ENCODE measurements at places on chromosomes 7 and 10.

- DNase-seq, result no peak
These were observed 25.6 kb downstream of the ANKMY2 start for GRCh38 chr7:16619979-16620408.

DNA sequence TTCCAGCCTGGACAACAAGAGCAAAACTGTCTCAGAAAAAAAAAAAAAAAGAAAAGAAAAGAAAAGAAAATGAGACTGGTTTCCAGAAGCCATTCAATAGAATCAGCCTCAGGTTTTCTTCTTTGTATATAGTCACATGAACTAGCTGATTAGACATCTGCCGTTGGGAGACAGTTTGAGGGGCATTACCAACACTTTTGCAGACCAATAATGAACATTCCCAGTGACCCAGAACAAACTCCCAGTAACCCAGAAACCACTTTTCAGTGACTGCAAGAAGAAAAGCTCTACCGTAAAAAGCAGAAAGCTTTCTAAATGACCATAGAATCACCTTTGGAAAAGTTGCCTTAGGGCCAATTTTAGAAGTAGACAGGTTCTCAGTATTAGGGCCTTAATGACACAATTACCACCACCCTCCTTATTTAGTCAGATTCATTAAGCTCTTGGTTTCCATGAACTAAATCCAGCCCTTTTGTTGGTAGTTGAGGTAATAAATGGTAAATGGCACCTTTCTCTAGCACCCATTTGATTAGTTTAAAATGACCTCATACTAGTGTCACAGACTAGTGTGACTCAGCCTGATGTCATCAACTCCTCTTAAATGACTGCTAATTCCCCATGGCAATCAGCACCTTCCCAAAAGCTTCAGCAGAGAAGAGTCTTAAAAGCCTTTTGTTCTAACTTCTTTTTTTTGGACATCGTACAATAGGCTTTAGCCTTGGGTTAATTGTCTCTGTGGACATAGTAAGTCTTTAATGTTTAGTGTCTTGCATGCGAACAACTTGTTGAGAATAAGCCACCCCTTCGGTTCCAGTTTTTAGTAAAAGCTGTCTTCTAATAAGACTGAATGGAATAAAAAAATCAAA, 33.6 kb upstream of the XRCC2 start:
- no peak for DNase-seq

DNA sequence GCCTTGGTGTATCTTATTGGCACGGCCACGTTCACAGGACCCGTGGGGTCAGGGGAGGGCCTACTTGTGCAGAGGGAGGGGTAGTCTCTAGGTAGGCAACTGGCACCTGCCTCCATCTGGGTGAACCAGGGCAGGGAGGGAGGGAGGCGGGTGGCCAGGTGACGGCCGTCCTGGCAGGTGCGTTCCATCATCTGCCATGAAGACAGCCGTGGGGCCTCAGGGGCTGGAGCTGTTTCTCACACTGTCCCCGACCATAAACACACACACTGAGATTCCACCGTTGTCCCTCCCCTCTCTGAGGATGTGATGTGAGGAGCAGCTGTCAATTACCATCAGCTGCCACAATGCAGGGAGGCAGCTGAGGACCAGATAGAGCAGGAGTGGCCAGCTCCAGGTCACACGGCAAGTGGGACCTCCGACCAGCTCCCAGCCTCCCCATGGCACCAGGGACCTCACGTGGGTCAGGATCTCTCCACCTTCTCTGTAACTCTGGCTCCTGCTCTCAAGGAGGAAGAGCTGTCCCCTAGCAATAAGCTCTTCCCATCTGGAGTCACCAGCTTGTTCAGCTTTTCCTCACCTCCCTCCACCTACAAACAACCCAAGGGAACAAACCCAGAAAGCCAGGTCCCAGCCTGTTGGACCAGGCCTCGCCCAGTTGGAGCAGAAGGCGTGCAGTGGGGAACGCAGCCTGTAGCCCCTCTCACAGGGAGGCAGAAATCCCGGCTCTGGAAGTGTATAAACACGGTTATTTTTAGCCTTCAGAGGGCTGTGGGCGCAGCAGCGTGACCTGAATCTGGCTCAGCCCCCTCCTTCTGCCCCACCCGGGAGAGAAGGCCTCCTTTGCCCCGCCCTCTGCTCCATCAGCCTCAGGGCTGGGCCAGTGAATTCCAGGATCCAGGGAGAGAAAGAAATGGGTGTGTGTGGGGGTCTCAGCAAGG, 33.1 kb downstream of the ZMIZ1 start:
- peak; percentile 35 for DNase-seq

DNA sequence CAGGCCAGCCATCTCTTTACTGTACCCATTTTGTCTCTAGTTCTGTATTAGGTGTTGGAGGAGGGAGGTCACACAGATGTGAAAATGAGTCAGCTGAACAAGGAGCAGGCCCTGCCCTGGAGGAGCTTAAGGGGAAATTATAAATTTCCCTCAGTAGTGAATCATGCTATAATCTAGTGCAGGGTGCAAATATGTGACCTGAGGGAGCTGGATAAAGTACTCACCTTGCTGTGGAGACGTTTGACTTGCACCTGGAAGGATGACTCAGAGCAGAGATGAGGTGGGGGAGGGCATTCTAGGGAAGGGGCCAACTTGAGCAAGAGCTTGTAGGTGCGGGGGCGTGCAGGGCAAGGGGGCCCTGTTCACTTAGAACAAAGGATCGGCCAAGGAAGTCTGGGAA, 610.6 kb downstream of the SDK1 start:
- DNase-seq, result no peak

DNA sequence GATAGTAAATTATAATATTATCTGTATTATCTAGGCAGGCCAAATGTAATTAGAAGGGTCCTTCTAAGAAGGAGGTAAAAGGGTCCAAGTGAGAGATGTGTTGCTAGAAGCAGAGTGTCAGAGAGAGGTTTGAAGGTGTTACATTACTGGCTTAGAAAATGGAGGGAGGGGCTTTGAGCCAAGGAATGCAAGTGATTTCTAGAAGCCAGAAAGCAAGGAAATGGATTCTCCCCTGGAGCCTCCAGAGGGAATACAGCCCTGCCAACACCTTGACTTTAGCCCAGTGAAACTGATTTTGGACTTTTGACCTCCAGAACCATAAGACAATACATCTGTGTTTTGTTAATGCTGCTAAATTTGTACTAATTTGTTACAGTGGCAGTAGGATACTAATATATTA, 97.9 kb upstream of the IL6 start:
- no peak for DNase-seq

DNA sequence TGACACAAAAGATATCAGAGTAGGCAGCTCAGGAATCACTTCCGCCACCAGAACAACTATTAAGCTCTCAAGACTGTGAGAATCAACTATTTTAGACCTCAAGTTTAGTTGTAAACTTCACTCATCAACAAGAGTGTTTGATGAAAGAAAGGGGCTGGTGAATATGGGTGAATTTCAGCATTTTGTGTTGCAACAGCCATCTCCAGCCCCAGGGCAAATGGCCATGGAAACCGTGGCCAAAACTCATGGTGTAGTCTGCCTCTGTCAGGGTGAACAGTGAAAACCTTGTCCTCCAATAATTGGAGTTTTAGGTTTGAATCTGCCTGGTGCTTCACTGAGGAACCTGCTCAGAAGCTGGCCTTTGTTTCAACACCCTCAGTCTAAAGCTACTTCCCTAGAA, 60.0 kb downstream of the POLR1F start:
- no peak for DNase-seq

DNA sequence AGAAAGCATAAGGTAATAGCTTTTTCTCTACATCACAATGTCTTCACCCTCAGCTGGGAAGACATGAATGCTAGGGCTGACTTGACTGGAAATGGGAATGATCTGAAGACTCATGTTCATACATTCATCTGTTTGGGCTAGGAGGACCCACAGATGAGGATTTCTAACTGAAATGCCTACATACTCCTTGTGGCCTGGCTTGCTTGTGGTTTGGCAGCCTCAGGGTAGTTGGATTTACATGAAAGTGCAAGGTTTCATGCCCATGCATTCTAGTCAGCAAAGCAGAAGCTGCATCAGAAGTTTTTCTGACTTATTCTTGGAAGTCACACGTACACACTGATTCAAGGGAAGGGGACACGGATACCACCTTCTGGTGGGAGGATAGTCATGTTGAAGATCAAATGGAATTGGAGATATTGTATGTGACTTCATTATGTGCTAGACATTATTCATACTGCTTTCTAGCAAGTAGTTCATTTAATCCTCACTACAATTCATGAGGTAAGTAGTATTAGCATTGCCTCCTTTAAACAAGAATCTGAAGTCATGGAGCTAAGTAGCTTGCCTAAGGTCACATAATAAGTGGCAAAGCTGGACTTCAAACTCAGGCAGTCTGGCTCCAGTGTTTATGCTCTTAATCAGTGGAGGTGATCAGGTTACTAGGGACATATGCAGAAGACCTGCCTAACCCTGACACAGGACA, 957.0 kb downstream of the LRMDA start:
- DNase-seq, result no peak

GRCh38 chr10:91919651-91920050, 3.9 kb upstream of the BTAF1 start:
- no peak for DNase-seq

DNA sequence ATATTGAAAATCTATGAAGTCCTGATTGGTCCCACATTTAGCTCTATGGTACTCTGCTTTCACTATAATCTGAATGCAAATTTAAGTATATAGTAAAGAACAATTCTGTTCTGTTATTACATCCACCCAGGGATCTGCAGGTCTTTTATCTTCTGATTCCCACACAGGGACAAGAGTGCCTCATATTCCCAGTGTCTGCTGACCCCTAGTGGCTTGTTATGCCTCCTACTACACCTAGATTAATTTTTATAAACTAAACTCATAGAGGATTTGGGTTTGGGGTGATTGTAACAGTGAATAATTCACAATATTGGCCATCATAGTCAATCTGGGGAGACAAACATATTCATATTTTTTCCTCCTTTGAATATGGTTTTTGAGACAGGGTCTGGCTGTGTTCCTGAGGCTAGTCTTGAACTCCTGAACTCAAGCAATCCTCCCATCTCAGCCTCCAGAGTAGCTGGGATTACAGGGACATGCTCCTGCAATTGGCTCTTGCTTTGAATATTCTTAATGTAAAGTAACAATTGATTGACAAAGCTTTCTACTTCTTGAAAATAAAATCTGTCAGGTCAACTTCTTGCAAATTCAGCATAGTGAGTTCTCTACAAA, 282.1 kb downstream of the KCND2 start:
- peak; percentile 32 for DNase-seq

- peak; percentile 18 for DNase-seq
These were observed 1.2 kb downstream of the BRAF start for GRCh38 chr7:140923358-140924006.

- DNase-seq, result no peak
These were observed 103.2 kb downstream of the IQUB start for GRCh38 chr7:123431075-123431614.

GRCh38 chr7:39399986-39400385, 166.2 kb upstream of the YAE1 start:
- DNase-seq, result no peak

DNA sequence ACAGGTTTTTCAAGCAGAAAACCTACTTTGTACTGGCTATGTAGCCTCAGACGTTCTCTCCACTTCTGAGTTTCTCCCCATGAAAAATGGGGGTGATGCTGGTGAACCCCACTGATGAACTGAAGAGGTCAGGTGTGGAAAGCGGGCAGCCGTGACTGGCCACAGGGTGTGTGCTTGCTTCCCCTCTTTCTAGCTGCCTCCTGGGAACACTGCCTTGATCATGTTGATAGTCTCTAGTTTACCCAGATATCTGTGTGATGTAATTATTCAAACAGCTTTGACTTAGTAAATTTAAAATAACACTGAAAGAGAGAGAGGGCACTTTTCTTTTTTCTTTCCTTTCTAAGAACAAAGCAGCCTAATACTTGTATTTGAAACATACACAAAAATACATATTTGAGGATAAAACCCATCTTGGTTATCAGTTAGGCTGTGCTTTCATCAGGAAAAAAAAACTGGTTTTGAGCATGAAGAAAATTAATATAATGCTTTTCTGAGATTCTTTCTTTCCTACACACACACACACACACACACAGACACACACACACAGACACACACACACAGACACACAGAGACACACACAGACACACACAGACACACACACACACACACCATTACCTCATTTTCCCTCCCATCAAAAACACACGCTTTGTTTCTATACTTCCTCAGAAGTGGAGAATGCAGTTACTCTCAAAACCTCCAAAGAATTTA, 76.7 kb downstream of the MACC1 start:
- DNase-seq, result no peak

GRCh38 chr7:113099284-113099919, 12.8 kb upstream of the GPR85 start:
- no peak for DNase-seq

- no peak for DNase-seq
These were observed 96.3 kb downstream of the BICC1 start for GRCh38 chr10:58608826-58609531.

DNA sequence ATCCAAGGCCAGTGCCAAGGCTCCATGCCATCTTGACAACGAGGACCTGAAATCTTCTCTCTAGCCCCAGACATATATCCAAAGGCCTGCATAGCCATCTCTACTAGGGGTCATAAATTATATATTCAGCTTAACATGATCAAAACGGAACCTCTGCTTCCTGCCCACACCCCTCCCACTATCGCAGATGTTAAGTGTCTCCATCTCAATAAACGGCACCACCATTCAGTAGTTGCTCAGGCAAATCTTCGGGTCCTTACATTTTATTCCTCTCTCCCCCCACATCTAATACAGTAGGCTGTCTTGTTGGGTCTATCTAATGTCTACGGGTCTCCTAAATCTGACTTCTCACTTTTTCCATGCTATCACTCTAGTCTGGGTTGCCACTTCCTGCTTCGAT, 201.1 kb upstream of the PLXNA4 start:
- DNase-seq, result no peak

GRCh38 chr10:43667317-43667731, 18.6 kb upstream of the ZNF32 start:
- DNase-seq, result no peak

- no peak for DNase-seq
These were observed 83.6 kb downstream of the KMT2E start for GRCh38 chr7:105097619-105098018.

DNA sequence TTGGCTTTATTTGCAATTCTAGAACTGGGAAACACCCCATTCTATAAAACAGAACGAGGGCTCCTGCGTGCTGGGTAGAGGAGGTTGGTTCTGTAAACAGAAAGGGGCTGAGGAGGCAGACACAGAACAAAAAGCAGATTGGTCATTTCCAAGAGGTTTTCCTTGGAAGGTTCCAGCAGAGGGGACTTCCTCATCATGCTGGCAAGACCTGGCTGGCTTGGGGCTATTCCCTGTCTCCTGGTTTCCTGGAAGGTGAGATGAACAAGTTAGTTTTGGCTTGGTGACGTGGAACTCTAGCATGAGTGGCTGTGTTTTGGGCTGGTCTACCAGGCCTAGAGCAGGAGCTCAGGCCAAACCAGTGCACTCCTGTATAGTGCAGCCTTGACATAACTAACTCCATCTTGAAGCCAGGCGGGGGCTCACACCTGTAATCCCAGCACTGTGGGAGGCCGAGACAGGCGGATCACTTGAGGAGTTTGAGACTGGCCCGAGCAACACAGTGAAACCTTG, 26.1 kb upstream of the DNAJB6 start:
- no peak for DNase-seq

DNA sequence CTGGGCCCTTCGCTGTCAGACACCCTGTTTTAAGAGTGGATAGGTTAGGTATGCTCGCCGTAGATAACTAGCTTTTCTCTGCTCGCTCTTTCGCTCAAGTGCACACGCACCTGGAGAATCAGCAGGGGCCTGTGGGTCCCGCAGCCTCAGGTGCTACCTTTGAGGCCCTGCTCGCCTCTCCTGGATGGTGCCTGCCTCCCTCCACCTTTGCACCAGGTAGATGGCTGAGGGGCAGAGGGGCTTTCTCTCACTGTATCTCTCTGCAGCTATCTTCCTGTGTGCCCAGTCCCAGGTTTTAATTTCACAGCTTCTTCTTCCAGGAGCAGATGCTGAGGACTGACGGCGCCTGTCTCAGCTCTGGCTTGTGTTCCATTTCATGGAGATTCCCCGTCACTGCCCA, 227.9 kb downstream of the TCF7L2 start:
- no peak for DNase-seq

Measured in NCI-H2227 treated with DMSO at 0.1 percent for 48 hours (cell line).